ENCODE measurements at places on chromosomes 6 and 20.

- no peak for DNase-seq
Measured at GRCh38 chr6:1917626-1918371, 308.1 kb downstream of the FOXC1 start.

- DNase-seq, result no peak
Measured at GRCh38 chr6:11778036-11778435, 567 bp downstream of the ADTRP start.

- no peak for DNase-seq
Measured at GRCh38 chr20:35394271-35394670, 17.5 kb downstream of the UQCC1 start.

DNA sequence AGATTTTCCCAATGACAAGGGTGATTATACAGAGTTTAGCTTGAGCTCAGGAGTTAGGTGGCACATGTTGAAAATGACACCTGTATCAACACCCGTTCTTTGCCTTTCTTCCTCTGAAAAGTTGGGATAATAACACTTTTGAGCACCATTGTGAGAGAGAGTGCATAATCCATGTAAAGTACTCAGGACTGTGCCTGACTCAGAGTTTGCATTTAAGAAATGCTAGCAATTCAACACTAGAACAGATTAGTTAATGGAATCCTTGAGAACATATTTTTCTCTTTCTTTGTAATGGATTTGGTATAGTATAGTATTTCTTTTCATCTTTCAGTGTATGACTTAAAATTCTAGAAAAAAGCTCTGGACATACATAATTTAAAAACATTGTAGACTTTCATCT lies 449.2 kb downstream of the GJA1 start:
- no peak for DNase-seq

GRCh38 chr6:80579391-80580023 lies 473.0 kb downstream of the BCKDHB start:
- no peak for DNase-seq

- DNase-seq, result no peak
Measured at GRCh38 chr20:56121850-56122249, 116.5 kb upstream of the CBLN4 start.

- no peak for DNase-seq
Measured at GRCh38 chr6:86529635-86530034, 407.7 kb upstream of the HTR1E start.

DNA sequence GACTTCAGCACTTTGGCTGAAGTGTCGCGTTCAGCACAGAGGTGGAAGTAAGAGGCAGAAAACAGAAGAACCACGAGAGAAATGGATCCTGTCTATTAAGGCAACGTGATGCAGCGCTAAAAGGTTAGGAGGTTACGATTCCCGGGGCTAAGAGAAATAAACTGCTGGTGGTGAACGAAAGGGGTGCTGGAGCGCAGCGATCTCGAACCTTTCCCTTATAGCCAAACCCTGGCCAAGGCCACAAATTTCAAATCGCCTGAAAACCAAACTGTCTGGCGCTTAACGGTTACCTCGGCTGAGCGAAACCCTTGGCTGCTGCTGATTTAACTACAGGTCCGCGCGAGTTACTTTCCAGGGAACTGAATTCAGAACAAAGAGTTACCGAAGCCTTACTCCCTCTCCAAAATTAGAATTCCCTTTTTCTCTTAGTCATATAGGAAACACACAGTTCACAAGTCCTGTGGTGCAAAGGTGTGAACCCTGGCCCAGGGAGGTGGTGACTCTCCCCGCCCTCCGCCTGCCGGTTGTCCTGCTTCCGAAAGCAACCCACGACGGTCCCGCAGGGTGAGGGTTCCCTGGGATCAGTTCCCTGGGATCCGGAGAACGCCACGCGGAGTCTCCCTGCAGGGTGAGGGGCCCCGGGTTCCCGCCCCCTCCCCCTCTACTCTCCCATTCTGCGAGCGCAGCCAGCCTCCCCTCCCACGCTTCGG lies 1.3 kb upstream of the SLC35D3 start:
- no peak for DNase-seq

GRCh38 chr20:50929299-50930138 lies 1.7 kb downstream of the ADNP start:
- DNase-seq, result peak; percentile 69

DNA sequence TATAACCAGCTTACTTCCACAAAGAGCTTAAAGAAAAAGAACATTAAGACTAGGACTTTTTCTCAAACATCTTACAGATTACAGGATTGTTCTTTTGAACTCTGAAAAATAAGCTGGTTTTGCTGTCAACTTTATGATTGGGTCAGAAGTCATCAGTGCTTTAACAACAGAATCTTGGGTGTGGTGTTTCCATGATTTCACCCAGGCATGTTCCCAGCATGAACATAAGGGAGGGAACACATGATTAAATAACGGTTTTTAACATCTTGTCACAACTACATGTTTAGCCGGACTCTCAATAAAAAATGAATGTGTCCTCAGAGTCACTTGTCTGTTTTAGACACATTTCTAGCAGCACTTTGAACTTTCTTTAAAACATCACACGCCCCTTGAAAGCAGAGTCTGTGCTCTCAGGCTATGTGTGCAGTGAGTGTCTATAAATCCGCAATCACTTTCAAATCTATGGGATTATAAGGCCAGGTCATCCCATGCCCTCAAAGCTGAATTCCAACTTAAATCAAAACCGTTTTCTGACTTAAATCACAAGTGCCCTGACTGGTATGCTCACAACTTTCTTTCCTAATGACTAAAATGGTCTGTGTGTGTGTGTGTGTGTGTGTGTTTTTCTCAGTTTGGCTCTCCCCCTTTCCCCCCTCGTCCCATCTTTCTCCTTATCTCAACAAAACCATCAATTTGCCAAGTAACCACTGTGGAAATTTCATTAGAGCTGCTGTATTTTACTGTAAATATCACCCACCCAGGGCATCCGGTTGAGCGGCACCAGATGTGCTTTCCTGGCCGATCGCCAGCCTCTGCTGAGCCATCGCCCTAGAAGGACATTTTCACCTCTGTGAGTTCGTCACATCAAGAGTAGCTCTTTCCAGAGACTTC lies 216.8 kb upstream of the DTNBP1 start:
- DNase-seq, result no peak

DNA sequence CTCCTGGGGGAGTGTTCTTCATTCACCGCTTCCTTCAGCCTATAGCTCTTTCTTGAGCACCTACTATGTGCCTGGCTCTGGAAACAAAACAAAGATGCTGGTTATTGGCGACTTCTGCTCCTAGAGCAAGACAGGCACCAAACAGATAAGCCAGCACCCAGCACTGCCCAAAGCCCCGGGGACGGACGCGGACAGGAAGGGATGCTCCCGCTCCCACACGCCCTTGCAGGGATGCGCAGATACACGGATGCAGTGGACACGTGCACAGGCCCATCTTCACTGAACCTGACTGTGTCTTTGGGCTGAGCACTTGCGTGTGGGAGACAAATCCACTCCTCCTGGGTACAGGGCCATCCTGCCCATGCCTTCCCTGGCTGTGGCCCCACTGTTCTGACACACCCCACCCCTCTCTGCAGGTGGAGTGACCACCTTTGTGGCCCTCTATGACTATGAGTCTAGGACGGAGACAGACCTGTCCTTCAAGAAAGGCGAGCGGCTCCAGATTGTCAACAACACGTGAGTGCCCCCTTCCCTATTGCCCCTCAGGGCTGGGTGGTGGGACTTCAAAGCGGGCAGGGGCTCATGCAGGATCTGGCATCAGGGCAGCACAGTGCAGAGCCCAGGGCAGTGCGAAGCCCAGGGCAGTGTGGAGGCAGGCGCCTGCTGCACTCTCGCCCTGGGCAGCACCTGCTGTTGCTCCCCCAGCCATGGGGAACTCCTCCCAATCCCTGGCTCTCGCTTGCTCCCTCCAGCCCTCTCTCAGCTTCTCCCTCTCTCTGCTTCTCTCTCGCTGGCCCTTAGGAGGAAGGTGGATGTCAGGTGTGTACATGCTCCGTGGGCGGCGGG lies 39.9 kb downstream of the SRC start:
- no peak for DNase-seq

GRCh38 chr20:62835931-62836861 lies 19.3 kb downstream of the COL9A3 start:
- DNase-seq, result no peak

DNA sequence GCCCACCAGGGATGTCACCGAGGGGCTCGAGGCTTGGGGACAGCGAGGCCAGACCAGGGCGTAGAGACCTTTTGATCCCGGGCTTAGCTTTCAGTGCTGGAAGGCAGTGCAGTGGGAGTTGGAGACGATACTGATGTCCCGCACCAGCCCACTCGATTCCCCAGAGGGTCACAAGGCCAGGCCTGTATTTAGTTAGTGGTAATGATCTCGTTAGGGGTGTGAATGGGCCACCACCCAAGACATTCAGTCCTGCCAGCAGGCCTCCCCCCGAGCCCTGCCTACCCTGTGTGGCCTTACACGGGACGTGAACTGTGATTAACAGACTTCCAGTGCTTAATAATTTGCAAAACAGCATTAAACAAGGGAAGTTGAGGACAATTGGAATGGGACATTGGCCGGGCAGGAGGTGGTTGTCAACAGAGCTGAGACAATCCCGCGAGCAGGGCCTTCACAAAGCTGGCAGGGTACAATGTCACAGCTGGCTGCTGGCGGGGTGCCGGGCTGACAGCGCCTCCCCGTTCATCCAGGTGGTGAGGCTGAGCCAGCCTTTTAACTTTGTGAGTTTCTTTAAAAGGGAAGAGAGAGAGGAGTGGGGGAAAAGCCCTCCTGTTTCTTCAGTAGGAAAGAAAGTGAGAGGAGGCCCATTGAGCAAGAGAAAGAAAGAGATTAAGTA lies 175.3 kb upstream of the RALGAPA2 start:
- no peak for DNase-seq

DNA sequence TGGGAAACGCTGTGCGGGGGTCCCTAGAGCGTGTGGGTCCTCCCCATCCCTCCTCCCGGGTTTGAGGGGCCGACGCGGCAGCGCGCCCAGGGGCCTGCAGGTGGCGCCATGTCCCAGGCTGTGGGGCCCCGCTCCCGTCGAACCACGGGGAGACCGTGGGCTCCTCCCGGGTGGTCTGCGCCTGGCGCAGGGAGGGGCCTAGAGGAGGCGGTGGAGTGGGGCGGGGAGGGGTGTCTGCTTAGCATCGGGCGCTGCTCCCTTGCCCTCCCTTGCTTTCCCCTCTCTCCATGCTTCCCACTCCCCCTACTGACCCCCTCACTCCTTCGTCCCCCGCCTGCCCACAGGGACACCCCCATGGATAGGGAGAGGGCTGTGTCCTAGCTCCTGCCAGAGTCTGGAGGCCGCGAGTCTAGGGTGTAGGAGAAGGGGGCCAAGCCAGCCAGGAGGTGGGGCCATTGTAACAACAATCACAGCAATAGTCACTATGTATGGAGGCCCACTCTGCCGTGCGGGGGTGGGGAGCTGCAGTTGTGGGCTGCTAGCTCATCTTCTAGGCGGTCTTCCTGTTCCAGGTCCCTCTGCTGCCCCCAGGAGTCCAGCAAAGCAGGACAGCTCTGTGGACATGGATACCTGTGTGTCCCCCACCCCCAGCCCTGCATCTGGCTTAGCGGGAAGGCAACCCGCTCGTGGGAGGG lies 51.7 kb downstream of the CHMP4B start:
- DNase-seq, result peak; percentile 21

DNA sequence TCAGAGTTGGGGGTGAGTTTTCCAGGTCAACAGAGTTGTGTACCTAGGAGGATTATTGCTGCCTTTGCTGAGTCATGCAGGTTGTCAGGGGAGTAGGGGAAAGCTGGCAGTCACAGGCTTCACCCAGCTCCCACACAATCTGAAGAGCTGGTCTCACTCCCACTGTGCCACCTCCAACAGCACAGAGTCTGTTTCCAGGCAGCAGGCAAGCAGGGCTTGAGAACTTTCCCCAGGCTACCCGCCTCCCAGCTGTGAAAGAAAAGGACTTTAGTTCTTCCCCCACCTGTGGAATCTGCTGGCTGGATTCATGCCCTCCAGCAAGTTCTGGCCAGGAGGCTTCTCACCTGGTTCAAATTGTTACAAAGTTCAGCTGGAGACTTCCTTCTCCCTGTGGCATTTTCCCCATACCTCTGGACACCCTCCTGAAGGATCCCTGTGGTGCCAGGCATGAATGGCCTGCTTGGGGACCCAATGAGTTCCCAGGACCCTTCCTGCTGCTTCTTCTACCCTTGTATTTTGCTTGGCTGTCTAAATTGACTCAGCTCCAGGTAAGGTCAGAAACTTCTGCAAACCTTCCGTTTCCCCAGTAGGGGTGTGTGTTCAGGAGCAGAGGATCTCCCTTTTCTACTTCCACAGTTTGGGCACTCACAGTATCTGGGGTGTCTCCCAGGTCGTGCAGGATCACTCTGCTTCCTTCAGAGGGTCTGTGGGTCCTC lies 378.1 kb upstream of the MAN1A1 start:
- no peak for DNase-seq

- no peak for DNase-seq
Measured at GRCh38 chr6:157066781-157067491, 256.4 kb downstream of the TMEM242 start.

- no peak for DNase-seq
Measured at GRCh38 chr20:44576297-44576696, 6.1 kb upstream of the PKIG start.
